CD4-positive, CD25-positive, alpha-beta regulatory T cell (primary cell): ENCODE measurements at places on chromosomes 6 and 20. TPM values are rescaled to one million over a fixed set of nuclear protein-coding genes. Genes with fewer than 3 reads are reported as not detected.

GRCh38 chr6:122714059-122714458, 65.5 kb upstream of the FABP7 start:
- no peaks in the 10 kb centered on the region for H3K36me3 ChIP-seq
- no peaks in the 10 kb centered on the region for H3K4me1 ChIP-seq
- no peak for DNase-seq
- no peak overlapping the region for H3K4me3 ChIP-seq
- no peaks in the 10 kb centered on the region for H3K27me3 ChIP-seq

GRCh38 chr6:75934643-75935472, 137.6 kb downstream of the IMPG1 start:
- no peak overlapping the region for H3K4me3 ChIP-seq
- H3K27me3 ChIP-seq = no peaks in the 10 kb centered on the region
- no peaks in the 10 kb centered on the region for H3K36me3 ChIP-seq
- H3K27ac ChIP-seq = no peak overlapping the region

The FRK gene
- not detected for total RNA-seq

DNA sequence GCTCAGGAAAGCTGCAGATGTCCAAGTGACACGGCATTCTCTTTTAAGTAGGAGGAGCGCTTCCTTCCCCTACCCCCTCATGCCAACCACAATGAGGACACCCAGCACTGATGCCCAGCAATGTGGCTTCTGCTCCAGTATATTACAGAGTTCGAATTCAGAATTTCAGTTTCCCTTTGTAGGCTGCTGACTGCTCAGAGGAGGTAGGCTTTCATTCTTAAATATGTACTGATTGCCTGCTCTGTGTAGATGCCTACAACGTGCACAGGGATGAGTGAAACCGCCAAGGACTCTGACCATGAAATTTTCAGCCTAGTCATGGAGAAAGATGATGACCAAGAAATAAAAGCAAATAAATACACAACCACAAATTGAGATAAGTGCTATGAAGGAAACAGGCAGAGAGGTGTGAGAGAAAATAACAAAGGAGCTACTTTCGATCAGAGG, 50.9 kb upstream of the TNFAIP3 start:
- peak overlapping the region; percentile 67 for H3K4me3 ChIP-seq
- H3K27me3 ChIP-seq = no peaks in the 10 kb centered on the region
- H3K4me1 ChIP-seq = peaks cover 50% of the 10 kb centered on the region
- no peaks in the 10 kb centered on the region for H3K36me3 ChIP-seq

DNA sequence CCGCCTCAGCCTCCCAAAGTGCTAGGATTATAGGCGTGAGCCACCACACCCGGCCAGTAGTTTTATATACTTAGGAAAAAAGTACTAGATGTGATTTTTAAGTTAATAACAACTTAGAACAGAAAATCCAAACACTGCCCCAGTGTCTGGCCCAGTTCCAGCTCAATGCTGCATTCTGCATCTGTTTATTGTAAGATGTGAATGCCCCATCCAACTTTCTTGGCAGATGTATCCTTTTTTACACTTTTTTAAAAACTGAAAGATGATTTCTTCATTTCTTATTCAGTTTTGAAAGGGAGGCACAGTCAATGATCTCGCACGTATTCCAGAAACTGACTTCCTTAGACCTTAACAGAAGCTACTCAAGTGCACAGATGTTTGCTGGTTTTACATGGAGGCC, 85.6 kb upstream of the SRSF6 start:
- no peaks in the 10 kb centered on the region for H3K4me1 ChIP-seq
- no peak overlapping the region for H3K27ac ChIP-seq
- peaks cover 2% of the 10 kb centered on the region for H3K27me3 ChIP-seq
- no peak overlapping the region for H3K4me3 ChIP-seq
- no peak for DNase-seq
- no peaks in the 10 kb centered on the region for H3K36me3 ChIP-seq

DNA sequence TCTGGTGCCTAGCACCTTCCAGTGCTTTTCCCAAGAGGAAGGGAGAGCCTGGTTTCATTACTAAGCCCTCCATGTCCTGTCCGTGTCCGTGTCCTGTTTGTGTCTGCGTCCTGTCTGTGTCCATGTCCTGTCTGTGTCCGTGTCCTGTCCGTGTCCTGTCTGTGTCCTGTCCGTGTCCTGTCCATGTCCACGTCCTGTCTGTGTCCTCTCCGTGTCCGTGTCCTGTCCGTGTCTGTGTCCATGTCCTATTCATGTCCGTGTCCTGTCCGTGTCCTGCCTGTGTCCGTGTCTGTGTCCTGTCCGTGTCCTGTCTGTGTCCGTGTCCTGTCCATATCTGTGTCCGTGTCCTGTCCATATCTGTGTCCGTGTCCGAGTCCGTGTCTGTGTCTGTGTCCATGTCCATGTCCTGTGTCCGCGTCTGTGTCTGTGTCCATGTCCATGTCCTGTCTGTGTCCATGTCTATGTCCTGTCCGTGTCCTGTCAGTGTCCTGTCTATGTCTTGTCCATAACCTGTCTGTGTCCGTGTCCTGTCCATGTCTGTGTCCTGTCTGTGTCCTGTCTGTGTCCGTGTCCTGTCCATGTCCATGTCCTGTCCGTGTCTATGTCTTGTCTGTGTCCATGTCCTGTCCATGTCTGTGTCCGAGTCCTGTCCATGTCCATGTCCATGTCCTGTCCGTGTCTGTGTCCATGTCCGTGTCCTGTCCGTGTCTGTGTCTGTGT, 54.4 kb upstream of the BHLHE23 start:
- DNase-seq = no peak
- H3K36me3 ChIP-seq = no peaks in the 10 kb centered on the region
- no peaks in the 10 kb centered on the region for H3K27me3 ChIP-seq
- peaks cover 3% of the 10 kb centered on the region for H3K4me1 ChIP-seq
- no peak overlapping the region for H3K27ac ChIP-seq
- H3K4me3 ChIP-seq = no peak overlapping the region

- H3K27ac ChIP-seq = no peak overlapping the region
- H3K27me3 ChIP-seq = no peaks in the 10 kb centered on the region
- DNase-seq = no peak
- H3K36me3 ChIP-seq = no peaks in the 10 kb centered on the region
- H3K4me3 ChIP-seq = no peak overlapping the region
- no peaks in the 10 kb centered on the region for H3K4me1 ChIP-seq
Observed at GRCh38 chr6:40410821-40411220, 176.3 kb downstream of the LRFN2 start.

The LST1 gene
- 12.9 TPM for total RNA-seq

The DCDC2 gene
- total RNA-seq = not detected

- no peaks in the 10 kb centered on the region for H3K36me3 ChIP-seq
- H3K4me3 ChIP-seq = no peak overlapping the region
- DNase-seq = no peak
- peaks cover 2% of the 10 kb centered on the region for H3K27me3 ChIP-seq
Observed at GRCh38 chr6:35492258-35492973, 4.5 kb downstream of the TEAD3 start.
